Muscle of leg (tissue), 16 donors: ENCODE measurements at places on chromosomes 2 and 18. TPM values are rescaled to one million over a fixed set of nuclear protein-coding genes. Genes with fewer than 3 reads are reported as not detected.
A peak's percentile ranks its signal among the peaks of the same experiment; 100 is the strongest.

UGT1A6 gene
- polyA plus RNA-seq = not detected

ABCG8 gene
- 0.10 TPM for polyA plus RNA-seq

ERMN gene
- 0.11 TPM for polyA plus RNA-seq

DNA sequence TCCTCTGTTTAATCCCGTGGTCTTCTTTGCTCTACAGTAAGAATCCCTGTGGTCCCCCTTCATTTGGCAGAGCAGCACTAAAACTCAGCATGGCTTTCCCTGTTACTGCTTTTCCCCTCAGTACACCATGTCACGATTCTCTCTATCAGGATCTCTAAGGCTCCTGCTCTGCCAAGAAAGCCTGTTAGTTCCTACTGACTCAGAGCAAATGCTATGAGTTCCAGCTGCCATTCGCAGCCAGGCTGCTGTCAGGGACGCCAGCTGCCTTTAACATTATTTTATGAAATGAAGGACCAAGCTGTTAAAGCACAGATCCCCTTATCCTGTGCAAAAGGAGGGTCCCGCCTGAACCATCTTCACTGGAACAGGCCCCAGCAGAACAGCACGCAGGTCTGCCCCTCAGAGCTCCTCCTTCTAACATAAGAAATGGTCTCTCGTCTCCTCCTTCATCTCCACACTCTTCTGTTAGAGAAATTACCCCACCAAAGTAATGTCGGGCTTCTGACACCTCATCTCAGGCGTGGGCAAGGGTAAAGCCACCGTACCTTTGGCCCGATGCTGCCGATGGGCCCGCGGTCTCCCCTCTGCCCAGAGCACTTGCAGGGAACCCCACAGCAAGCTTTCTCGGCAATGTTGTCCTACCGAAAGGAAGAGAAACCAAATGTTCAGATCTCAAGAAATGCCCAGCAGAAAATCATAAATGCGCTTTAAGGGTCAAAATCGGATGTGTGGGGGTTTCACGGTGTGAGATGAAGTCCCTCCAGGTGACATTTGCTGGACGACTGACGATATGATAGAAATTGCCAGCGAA lies 52.6 kb downstream of the COL6A3 start:
- peaks cover 22% of the 10 kb centered on the region for H3K4me1 ChIP-seq
- peak; percentile 82 for DNase-seq
- H3K27me3 ChIP-seq = no peaks in the 10 kb centered on the region

RAB6D gene
- polyA plus RNA-seq = 1.2 TPM

ITPRIPL1 gene
- polyA plus RNA-seq = 3.3 TPM

SERPINB12 gene
- polyA plus RNA-seq = 0.32 TPM

GRCh38 chr2:176432434-176432833 lies 163.2 kb downstream of the MTX2 start:
- no peaks in the 10 kb centered on the region for H3K36me3 ChIP-seq
- H3K4me1 ChIP-seq = no peaks in the 10 kb centered on the region
- no peak overlapping the region for H3K27ac ChIP-seq

- no peaks in the 10 kb centered on the region for H3K4me1 ChIP-seq
- no peak for DNase-seq
- H3K27ac ChIP-seq = no peak overlapping the region
- no peaks in the 10 kb centered on the region for H3K36me3 ChIP-seq
- peaks cover 2% of the 10 kb centered on the region for H3K27me3 ChIP-seq
Measured at GRCh38 chr18:49025426-49025766, 74.6 kb upstream of the SMAD7 start.

- DNase-seq = no peak
- no peak overlapping the region for H3K4me3 ChIP-seq
- H3K27ac ChIP-seq = no peak overlapping the region
- H3K27me3 ChIP-seq = no peaks in the 10 kb centered on the region
- no peaks in the 10 kb centered on the region for H3K36me3 ChIP-seq
Measured at GRCh38 chr2:143148757-143149156, 19.5 kb downstream of the ARHGAP15 start.

- no peaks in the 10 kb centered on the region for H3K4me1 ChIP-seq
- H3K27me3 ChIP-seq = peaks cover 2% of the 10 kb centered on the region
- no peak for DNase-seq
- H3K4me3 ChIP-seq = no peak overlapping the region
Measured at GRCh38 chr2:120499784-120500495, 154.0 kb downstream of the INHBB start.

PROKR1 gene
- polyA plus RNA-seq = 1.5 TPM

SFTPB gene
- 0.11 TPM for polyA plus RNA-seq

- no peak overlapping the region for H3K4me3 ChIP-seq
- H3K36me3 ChIP-seq = no peaks in the 10 kb centered on the region
- no peak overlapping the region for H3K27ac ChIP-seq
- H3K27me3 ChIP-seq = no peaks in the 10 kb centered on the region
- no peaks in the 10 kb centered on the region for H3K4me1 ChIP-seq
- no peak for DNase-seq
Measured at GRCh38 chr2:187429989-187430388, 18.1 kb downstream of the CALCRL start.

GRCh38 chr2:67660871-67661270 lies 263.7 kb downstream of the ETAA1 start:
- H3K27me3 ChIP-seq = no peaks in the 10 kb centered on the region
- H3K27ac ChIP-seq = no peak overlapping the region
- no peaks in the 10 kb centered on the region for H3K4me1 ChIP-seq
- no peak for DNase-seq
- H3K4me3 ChIP-seq = no peak overlapping the region

MROH2A gene
- not detected for polyA plus RNA-seq

DNA sequence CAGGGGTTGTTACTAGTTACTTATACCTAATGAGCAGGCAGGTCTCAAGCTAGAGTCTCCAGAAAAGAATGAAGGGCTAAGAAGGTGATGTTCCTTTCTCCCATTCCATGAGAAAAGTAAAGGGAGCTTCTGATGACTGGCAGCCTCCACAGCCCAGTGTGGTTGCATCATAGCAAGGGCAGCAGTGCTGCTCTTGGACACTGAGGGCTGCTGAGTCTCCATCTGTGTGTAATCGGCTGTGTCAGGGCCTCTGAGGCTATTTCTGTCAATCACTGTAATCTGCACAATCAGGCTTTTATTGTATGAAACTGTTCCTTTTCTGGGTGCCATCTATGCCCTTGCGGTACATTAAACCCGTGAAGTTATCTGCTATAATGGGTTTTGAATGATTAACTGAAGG lies 164.1 kb upstream of the FBXO11 start:
- no peaks in the 10 kb centered on the region for H3K36me3 ChIP-seq
- no peak overlapping the region for H3K4me3 ChIP-seq
- DNase-seq = no peak
- no peaks in the 10 kb centered on the region for H3K27me3 ChIP-seq
- H3K4me1 ChIP-seq = peaks cover 3% of the 10 kb centered on the region
- no peak overlapping the region for H3K27ac ChIP-seq

CEP68 gene
- polyA plus RNA-seq = 20.3 TPM

UGT1A4 gene
- polyA plus RNA-seq = not detected

GRCh38 chr2:172976116-172976515 lies 99.5 kb upstream of the MAP3K20 start:
- H3K27me3 ChIP-seq = peaks cover 3% of the 10 kb centered on the region
- H3K4me1 ChIP-seq = peaks cover 5% of the 10 kb centered on the region
- no peaks in the 10 kb centered on the region for H3K36me3 ChIP-seq
- H3K4me3 ChIP-seq = no peak overlapping the region
- no peak for DNase-seq

DUSP19 gene
- polyA plus RNA-seq = 1.6 TPM

TRMT61B gene
- 11.3 TPM for polyA plus RNA-seq

DNA sequence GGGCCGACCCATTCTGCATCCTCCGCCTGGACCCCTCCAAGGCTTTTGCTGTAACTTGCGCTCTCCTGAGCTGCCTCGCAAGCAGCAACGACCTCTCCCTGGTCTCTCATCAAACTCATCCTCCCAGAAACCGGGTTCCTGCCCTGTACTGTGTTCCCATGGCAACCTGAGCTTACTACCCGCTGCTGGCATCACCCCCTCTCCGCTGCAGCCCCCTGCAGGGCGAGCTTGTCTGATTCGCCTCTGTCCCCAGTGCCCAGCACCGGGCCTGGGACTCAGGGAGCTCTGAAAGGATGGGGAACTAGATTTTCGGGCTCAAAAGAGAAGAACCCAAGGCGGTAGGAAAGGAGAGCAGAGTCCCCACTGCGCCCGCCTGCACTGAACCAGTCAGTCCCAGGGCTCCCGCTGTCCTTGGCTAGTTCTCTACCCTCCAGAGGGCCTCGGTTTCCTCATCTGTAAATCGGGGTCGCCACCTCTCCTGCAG lies 463 bp downstream of the HS1BP3 start:
- no peak overlapping the region for H3K27ac ChIP-seq
- H3K4me1 ChIP-seq = peaks cover 32% of the 10 kb centered on the region
- peaks cover 6% of the 10 kb centered on the region for H3K36me3 ChIP-seq
- H3K4me3 ChIP-seq = peak overlapping the region; percentile 87
- DNase-seq = peak; percentile 47
